Activated T-cell treated with anti-CD3 and anti-CD28 coated beads, Interleukin-2, amount 50 U/mL, for 24 hours (primary cell): ENCODE measurements at places on chromosomes 7 and 10.

GRCh38 chr10:106967452-106967851, 197.1 kb downstream of the SORCS1 start:
- no peak for DNase-seq

GRCh38 chr7:79035858-79036257, 417.6 kb downstream of the MAGI2 start:
- no peak for DNase-seq

- DNase-seq, result no peak
These were observed 42.9 kb downstream of the CCDC186 start for GRCh38 chr10:114131094-114131493.

GRCh38 chr10:34907743-34908430, 92.8 kb upstream of the PARD3 start:
- no peak for DNase-seq

DNA sequence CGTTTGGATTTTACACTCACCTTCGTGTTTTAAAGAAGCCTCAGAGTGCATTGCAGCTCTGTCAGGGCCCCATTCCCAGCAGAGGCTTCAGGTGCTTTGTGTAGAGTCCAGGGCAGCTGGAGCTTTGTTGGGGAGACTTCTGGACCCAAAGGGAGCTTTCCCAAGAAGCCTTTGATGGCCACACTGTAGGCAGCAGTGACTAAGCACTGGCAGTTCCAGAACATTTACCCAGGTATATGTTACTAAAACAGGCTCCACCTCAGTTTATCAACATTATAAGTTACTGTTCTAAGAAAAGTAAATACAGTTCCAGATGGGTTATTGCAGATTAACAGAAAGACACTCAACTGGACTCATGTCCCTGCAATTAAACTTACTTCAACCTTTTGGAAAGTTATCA, 66.8 kb downstream of the LANCL2 start:
- no peak for DNase-seq

DNA sequence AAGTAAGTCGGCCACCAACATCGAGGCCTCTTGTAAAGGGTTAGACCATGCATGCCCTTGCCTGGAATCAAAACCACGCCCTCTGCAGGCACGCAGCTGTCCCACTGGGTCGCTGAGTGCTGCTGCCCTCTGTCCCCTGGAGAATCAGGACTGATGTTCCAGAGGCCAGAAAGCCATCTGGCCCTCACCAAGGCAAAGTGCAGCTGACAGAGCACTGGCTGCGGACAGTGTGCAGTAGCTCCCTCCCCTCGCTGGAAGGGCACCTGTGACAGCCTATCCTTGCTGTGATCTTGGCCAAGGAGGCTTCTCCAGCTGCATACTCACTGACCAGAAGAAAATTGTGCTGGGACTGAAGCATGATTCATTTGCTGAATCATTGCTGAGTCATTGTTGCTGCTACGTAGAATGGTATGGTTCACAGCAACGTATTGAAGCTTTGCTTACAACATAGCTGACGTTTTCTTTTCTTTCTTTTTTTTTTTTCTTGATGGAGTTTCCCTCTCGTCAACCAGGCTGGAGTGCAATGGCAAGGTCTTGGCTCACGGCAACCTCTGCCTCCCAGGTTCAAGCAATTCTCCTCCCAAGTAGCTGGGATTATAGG, 30.4 kb downstream of the DDC start:
- no peak for DNase-seq

DNA sequence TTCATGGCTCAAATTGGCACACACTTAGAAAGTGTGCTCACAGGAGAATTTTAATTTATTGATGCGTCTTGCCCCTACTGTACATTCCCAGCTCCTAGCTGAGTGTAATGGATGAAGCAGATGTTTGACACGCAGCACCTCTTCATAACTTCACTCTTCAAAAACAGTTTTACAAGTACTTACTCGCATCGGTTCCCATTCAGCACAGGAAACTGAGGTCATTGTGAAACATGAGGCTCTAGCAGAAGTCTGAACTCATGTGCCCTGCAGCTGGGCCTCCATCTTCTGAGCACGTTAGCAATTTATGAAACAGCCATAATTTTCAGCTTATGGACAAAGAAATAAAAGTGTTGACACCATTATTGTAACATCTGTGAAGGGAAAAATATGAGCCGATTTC, 558.9 kb upstream of the MGMT start:
- DNase-seq, result no peak

DNA sequence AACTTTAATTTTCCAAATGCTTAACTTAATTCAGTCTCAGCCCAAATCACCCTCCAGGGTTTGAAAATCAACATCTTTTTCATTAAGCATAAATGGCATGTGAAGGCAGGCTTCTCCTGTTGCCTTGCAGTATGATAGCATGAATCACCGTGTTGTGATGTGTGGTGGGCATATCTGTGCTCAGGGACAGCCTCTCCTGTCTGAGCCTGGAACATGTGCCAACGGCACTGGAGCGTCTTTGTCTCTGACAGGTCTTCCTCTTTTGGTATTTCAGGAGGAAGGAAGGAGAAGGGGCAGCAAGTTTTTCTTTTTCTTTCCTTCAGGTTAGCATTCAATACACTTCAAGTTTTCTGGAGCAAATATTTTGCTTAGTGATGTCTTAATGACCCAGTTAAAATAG, 57.6 kb downstream of the LRGUK start:
- no peak for DNase-seq

DNA sequence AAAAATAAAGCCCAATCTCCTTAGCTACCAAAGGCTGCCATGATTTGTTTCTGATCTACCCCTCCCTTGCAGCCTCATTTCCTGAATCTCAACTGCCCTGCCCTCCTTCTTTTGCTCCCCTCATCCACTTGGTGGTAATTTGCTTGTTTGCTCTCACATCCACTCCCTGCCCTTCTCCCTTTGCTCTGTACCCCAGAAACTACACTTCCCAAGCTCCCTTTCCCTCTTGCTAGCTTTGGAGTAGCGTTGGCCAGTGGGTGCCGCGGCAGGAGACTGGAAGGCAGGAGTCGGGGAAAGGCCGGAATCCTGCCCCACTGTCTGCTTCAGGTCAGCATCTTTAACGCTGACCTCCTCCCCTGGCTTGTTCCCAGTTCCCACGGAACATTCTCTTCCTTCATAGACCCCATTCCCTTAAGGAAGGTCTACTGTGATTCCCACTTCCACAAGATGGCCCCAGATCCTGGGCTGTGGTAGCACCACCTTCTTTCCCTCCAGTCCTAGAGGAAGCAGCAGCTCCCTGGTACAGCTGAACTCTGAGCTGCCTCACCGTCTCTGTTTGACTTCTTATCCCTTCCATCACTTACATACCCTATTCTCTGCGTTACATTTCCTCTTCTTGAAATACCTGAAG, 79.1 kb downstream of the PIK3CG start:
- no peak for DNase-seq

GRCh38 chr10:33917069-33917780, 582.8 kb upstream of the NRP1 start:
- DNase-seq, result no peak

GRCh38 chr7:35624299-35625186, 70.4 kb downstream of the HERPUD2 start:
- DNase-seq, result peak; percentile 54

GRCh38 chr7:45710271-45711160, 136.3 kb downstream of the ADCY1 start:
- no peak for DNase-seq

DNA sequence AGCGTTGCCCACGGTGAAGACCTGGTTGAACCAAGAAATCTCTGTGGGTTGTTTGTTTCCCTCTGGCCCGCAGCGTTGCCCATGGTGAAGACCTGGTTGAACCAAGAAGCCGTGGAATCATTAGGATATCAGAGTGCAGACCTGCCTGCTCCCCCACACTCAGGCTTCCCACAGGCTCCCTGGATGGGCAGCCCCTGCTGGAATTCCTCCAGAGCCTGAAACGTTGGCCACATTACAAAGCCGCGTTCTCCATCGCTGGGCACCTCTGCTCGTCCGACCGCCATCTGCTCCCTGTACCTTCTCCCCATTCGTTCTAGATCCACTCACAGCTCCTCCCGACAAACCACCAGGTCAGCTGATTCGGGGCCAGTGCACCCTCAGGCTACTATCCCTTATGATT, 266.9 kb upstream of the SHH start:
- no peak for DNase-seq

DNA sequence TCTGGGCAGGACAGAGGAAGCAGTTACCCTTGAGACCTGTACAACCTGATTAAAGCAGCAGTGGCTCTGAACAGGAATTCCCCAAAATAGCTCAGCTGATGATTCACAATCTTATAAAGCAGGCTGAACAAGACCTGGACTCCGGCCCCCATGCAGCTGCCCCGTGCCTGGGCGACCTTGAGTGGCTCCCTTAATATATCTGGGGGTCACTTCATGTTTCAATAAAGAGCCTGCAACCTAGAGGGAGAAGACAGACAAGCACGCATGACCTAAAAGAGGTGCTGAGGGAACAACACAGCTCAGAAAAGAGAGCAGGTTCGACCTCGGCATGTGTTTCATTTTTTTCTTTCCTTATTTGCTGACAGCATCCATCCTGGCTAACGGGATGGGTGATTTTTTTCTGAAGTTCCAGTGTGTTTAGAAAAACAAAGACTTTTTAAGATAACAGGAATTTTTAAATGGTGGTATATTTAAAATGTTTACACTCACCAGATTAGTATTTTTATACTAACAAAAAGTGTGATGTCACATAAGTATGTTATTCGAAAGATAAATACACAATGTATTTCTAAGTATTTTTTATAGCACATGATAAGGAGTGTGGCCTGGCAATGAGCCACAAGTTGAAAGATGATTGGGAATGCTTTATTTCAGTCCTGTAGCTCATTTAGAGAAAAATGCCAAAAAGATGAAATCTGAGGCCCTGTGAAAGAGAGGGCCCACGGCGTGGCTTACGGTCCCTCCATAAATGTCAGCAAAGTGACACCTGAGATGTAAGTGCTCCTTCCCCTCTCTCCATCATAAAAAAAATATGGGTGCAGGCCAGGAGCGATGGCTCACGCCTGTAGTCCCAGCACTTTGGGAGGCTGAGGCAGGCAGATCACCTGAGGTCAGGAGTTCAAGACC, 161.3 kb downstream of the SLIT1 start:
- DNase-seq, result no peak

- peak; percentile 14 for DNase-seq
These were observed 18.9 kb downstream of the GBX1 start for GRCh38 chr7:151148319-151149259.

DNA sequence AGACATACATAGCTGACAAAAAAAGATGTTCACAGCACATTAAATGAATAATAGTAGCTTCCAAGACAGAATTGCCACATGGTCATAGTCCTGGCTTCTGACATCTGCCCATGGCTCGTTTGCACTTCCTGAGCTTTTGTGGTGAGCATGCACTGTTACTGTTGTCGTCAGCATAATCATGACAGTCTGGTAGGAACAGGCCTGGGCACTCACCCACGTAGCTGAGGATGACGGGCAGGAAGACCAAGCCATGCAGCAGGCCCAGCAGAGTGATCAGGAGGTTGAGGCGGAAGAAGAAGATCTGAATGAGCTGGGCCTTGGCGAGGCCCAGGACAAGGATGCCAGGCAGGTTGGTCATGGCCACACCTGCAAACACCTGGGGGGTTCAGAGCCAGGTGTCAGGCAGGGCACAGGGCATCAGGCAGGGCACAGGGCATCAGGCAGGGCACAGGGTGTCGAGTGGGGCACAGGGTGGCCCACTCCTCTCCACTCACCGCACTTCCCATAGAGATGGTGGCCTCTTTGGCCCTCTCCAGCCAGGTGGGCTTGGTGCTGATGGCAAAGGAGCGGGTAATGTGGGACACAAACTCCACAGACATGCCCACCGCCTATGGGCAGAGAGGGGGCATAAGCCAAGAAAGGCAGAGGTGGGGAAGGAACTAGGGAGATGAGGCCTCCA, 25.3 kb upstream of the NUDCD3 start:
- no peak for DNase-seq
